ENCODE measurements at places on chromosomes 5 and 9.

GRCh38 chr5:28927559-28928326 lies 1889.4 kb upstream of the CDH9 start:
- DNase-seq, result no peak

DNA sequence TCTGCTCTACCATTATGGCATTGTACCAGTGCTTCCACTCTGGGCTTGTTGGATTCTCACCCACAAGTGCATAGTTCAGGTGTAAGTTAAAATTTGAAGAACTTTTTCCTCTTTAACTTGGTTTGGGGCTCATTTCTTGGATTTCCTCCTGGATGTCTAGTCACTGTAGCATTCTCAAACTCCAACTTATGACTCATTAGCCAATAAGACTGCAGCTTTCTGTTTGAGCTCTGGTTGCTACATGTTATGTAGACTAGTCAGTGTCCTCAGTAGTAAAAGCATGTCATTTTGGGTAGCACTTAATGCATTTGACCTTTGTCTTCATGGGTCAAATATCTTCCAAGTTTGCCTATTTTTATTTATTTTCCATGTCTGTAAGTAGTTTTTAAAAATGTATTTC lies 790.8 kb downstream of the BRINP1 start:
- no peak for DNase-seq

DNA sequence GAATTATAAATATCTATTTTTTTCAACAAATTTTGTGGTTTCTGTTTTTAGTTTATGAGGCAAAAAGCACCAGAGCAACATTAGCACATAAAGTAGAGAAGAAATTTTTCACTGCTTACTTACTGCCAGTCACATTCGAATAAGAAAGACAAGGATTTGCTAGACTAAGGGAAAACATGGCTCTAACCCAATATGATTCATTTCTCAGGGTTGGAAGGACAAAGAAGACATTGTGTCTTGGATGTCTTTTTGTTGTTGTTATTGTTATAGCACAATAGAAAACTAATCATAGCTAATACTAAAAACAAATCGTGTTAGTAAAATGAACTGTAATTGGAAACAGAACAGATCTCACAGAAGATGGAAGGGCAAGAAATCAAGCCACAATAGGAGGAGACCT lies 90.9 kb upstream of the SLCO6A1 start:
- DNase-seq, result no peak

GRCh38 chr9:105656131-105656921 lies 5.9 kb upstream of the TAL2 start:
- peak; percentile 39 for DNase-seq

GRCh38 chr9:133658442-133659431 lies 22.6 kb downstream of the DBH start:
- DNase-seq, result no peak

DNA sequence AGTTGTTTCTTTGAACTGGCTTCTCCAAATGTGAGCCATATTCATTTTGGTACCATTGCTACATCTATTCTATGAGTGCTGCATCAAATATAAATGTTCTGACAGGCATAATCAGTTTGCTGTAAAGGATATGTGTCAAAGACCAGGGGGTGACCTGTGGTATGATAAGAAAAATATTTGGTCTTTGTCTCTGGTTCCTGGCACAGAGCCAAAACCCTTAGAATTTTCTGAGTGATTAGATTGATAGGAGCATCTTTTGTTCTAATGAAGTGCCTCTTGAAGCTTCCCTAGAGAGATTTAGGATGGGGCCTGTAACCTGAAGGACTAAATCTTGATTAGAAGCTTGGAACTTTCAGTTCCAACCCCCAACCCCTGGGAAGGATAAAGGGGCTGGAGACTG lies 256.3 kb downstream of the NNT start:
- DNase-seq, result no peak

GRCh38 chr9:90069085-90069484 lies 464.3 kb downstream of the GADD45G start:
- no peak for DNase-seq

- DNase-seq, result no peak
These were observed 14.6 kb downstream of the CDH6 start for GRCh38 chr5:31208043-31208442.

- no peak for DNase-seq
These were observed 46.5 kb downstream of the SH3PXD2B start for GRCh38 chr5:172407822-172408221.

DNA sequence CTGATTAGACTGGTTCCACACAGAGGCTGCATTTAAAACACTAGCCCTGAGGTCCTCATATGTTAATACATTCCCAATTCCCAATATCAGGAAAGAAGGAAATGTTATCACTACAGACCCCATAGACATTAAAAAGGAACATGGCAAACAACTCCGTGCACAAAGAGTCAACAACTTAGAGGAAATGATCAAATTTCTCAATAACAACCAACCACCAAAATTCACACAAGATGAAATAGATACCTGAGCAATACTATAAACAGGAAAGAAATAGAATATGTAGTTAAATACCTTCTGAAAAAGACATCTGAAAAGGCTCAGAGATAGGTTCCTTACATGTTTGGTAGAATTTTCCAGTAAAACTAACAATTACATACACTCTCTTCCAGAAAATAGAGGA lies 28.9 kb downstream of the SEMA4D start:
- DNase-seq, result no peak

DNA sequence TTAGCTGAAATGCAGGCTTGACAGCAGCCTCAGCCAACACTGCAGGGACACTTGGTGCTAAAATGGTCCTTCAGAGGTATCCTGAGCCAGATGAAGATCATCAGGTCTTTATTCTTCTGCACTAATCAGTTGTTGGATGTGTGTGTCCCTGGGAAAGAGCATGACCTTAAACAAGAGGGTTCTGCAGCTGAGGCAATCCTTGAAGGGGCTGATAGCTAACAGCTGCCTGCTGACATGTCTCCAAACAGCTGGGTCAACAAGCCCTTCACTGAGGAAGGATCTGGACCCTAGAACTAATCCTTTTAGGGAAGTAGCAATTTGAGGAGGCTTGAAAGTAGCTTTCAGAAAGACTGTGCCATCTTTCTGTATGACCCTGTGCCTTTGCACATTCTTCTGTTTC lies 376.3 kb upstream of the ACTBL2 start:
- DNase-seq, result no peak

DNA sequence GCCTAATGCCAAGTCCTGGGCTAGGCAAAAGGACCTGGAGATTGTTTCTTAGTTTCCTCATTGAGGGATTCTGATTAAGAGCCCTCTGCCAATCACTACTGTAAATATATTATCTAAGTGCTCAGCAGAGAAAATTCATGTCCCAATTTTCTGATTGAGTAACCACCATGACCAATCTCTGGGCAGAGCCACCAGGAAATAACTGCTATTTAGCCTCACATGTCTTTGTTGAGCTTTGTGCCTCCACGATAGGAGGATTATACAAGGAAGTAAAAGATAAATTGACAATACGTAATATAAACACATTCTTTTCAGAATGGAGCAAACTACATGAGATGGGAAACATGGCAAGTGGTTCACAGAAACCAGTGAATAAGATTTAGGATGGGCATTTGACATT lies 396.1 kb upstream of the PAPPA start:
- no peak for DNase-seq

DNA sequence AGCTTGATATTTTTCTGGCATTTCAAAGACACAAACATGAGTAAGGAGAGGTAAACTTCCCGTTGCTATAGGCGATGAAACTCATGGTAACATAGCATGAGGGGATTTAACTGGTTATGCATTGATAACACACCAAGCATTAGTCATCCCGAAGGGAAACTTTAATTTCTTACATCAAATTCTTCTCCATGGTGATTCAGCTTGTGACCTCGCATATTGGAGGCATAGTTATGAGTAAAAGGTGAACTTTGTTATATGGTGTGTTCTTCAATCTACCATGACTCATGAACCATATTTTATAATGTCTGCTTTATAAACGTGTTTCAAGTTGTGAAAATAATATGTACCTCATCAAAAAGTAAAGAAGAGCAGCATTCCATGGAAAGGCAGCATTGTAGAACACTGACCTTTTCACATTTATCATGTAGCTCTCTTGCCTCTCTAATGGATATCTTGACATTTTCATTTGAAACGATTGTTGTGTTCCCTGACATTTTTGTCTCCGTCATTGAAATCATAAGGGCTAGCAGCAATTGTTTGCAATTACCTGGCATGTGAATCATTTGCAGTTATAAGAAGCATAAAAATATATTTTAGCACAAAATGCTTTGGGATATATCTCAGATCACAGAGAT lies 491.8 kb downstream of the ANXA1 start:
- DNase-seq, result no peak

- no peak for DNase-seq
These were observed 69.3 kb downstream of the SH3RF2 start for GRCh38 chr5:146005723-146006122.

DNA sequence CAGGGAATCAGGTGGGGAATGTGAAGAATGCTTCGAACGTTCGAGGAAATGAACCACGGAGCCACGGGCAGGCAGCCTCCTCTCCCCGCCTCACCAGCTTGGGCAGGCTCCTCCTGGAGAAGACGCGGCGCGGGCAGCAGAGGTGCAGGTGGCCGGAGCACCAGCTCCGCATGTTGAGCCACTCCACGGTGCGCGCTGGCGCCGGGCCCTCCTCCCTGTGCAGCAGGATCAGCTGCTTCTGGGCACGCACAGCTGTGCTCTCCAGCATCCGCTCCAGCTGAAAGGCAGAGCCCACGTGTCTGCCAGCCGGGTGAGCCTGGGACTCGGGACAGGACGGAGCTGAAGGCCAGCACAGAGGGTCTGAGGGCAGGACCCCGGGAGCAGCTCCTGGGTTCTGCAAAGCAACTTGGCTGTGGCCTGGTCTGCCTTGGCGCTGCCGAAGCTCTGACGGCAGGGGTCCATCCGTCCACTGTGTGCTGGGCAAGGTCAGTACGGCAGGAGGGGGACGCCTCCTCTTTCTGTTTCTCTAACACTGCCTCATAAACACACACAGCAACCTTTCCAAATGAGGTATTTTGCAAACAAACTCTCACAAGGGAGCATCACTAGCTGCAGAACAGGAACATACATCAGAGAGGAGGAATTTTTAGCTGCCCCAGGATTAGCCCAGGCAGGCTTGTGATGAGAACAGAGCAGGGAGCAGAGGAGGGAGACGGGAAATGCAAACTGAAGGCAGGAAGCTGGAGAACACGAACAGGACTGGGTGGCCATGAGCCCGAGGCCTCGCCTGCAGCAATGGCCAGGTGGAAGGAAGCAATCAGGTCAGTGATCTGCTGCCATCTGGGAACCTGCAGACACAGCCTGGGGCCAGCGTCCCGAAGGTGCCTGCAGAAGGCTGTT lies 20.1 kb upstream of the NSMF start:
- DNase-seq, result no peak

- no peak for DNase-seq
These were observed 101.4 kb upstream of the FSTL4 start for GRCh38 chr5:133713751-133714150.

- DNase-seq, result no peak
These were observed 485.0 kb downstream of the ENC1 start for GRCh38 chr5:74155501-74155900.

GRCh38 chr9:110029429-110029955 lies 178.5 kb downstream of the C9orf152 start:
- no peak for DNase-seq

DNA sequence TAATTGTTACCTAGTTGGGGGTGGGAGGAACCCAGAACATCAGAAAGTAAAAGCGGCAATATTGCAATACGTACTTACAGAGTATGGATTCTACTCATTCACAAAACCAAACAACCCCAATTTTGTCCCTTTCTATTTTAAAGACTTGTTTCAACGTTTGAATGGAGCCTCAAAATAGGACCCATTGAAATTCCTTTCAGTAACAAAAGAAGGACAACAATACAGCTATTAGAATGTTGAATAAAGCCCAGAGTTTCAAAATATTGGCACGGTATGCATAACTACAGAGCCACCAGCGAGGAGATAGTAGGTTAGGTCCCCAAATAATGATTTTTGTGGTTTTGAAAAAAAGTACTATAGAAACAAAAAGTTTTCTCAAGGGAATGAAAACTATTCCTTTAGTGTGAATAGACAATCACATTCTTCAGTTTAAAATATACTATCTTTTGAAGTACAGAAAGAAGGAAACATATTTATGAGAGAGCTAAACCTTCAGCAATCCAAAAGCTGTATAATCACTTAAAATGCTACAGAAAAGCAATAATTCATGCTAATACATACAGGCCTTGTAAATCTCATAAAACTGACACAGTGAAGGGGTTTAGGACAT lies 235.5 kb downstream of the RFX3 start:
- no peak for DNase-seq

DNA sequence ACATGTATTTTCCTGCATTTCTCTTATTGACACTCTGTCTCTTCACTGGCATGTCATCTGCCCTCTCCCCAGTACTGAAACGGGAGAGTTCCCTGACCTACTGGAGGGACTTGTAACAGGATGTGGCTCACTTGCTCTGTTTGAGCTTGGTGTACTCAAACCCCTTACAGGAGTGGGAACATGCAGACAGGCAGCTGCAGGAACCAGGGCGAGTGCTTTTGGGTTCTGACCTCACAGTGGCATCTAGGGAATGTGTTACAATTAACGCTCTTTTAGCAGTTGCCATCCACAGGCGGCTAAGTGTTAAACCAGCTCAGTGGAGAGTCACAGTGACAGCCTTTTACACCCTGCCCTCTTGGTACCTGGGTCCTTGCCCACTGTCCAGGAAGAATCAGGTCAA lies 300.3 kb upstream of the GRAMD2B start:
- DNase-seq, result no peak

DNA sequence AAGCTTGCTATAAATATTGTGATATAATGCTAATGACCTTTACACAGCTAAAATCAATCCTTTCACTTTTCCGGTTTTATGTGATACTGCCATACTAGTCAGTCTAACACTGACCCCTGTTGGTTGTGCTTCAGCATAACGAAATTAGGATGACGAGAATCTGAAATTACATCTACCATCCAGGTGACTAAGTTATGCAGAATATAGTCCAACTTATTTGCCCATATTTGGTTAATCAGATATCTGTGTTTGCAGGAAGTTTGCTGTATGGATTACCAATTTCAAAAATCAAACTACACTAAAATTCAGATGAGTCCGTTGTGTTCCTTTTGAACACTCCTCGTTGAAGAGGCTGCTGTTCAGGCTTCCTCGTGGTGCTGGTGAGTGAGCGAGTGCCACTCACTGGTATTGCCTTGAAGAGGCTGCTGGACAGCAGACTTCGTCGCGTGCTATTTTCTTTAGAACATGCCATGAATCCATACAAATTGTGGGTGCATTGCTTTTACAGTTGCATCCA lies 32.5 kb downstream of the TENT4A start:
- no peak for DNase-seq

- no peak for DNase-seq
These were observed 249.0 kb downstream of the NFIB start for GRCh38 chr9:14064940-14065339.

GRCh38 chr5:83084336-83084735 lies 7.0 kb downstream of the XRCC4 start:
- DNase-seq, result no peak

DNA sequence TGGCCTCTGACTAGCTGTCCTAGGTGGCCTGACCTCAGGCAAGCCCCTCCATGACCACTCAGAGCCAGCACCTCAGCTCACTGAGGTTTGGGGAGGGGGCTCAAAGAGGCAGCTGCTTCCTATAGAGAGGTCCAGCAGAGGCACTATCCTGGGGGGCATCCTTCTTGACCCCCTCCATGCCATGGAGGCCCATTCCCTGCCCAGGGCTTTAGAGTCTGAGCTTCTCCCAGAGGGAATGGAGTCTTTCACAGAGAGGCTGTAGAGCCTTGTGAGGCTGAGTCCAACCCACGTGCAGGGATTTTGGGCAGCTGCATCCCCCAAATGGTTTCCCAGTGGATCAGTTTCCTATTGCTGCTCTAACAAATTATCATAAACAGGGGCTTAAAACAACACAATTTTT lies 16.9 kb downstream of the IRF1 start:
- DNase-seq, result peak; percentile 5

- no peak for DNase-seq
These were observed 128.0 kb downstream of the SYK start for GRCh38 chr9:90929626-90930025.

Data from stimulated activated naive CD8-positive, alpha-beta T cell treated with anti-CD3 and anti-CD28 coated beads, Interleukin-15, Interleukin-2, amounts not matched to agents 100 U/mL and 50 U/mL, for 24 hours (primary cell).